Melanocyte of skin (primary cell): ENCODE measurements at places on chromosomes 11 and 22. TPM values are rescaled to one million over a fixed set of nuclear protein-coding genes. Genes with fewer than 3 reads are reported as not detected.

The PATE4 gene
- total RNA-seq: not detected in 2 replicates

The TMX2 gene
- total RNA-seq: 91.9 and 116 TPM in 2 replicates

The INSC gene
- 0.62 and 1.7 TPM in 2 replicates for total RNA-seq

The HORMAD2 gene
- total RNA-seq: not detected in 2 replicates

The TTC36 gene
- total RNA-seq: 0.34 and 0.36 TPM in 2 replicates
